ACHN (cell line): ENCODE measurements at places on chromosomes 2 and 18.

DNA sequence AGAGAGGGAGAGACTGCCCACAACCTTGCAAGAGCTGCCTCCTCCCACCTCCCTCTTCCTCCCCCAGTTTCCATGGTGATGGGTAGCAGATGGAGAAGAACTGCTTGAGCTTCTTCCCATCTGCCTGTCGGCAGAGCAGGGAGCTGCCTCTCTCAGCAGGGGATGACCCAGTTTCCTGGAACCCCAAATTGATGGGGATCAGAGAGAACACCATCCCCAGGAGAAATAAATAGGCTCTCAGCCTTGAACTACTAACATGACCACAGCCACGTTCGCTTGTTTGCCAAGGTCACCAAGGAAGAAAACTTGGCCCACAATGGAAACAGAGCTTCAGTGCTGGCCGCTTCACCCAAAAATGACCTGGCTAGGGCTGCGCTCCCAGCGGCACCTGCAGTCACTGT, 82.2 kb downstream of the ADD2 start:
- DNase-seq = no peak

- no peak for DNase-seq
Observed at GRCh38 chr2:28405537-28405936, 12.9 kb downstream of the FOSL2 start.

DNA sequence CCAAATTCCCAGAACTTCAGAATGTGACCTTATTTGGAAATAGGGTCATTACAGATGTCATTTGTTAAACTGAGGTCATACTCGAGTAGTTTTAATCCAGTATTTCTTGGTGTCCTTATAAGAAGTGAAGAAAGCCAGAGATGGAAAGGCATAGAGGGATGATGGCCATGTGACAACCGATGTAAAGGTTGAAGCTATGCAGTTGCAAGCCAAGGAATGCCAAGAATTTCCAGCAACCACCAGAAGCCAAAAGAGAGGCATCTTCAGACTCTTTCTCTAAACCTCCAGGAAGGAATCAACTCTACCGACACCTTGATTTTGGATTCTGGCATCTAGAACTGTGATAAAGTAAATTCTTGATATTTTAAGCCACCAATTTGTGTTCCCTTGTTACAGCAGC, 242.2 kb downstream of the CDH20 start:
- no peak for DNase-seq

DNA sequence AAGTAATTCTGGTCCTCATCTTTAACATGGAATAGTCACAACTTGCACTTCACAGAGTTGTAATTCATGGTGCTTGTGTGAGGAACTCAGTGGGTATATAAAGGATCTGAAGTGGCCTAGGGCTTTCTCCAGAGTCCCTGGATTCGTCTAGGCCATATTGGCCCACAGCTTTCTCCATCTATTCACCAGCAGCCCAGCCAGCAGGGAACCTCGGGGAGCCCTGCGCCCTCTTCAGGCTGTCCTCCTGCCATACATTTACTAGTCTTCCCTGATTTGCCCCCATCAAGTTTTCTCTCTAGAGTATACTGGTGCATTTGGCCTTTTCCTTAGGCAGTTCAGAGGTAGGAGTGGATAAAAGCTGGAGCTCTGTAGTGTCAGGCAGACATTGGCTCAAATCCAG, 278.3 kb downstream of the MYCN start:
- peak; percentile 18 for DNase-seq

DNA sequence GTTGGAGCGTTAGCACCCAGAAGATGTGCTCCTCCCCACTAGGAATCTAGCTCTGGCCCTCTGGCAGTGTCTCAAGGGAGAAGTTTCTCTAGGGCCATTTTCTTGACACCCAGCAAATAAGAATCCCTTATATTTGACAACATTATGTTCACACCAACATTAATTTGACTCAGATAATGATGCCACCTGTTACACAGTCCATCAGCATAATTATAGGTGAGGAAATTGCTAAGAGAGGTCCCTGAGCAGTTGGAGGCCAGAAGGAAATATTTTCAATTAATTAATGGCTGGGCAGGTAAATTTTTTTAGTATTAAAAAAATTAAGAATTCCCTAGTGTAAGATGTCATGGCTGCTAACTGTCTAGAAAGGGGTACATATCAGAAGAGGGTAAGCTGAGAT, 36.5 kb downstream of the PRKCE start:
- no peak for DNase-seq

DNA sequence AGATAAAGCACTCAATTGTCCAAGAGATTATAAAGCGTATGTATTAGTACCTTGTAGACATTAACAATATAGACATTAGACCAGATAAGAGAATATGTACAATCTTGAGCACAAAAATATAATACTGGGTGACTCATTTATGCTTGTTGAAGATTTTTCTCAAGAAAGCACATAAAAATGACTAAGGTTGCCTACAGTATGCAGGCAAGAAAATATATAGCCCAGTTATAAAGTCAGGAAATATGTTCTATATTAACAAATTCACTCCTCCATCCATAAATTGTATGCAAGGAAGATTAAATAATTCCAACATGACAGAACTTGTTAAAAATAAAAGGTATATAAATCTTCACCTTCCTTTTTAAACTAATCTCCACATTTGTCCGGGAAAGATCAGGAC, 356.4 kb upstream of the SLC39A10 start:
- DNase-seq = no peak

DNA sequence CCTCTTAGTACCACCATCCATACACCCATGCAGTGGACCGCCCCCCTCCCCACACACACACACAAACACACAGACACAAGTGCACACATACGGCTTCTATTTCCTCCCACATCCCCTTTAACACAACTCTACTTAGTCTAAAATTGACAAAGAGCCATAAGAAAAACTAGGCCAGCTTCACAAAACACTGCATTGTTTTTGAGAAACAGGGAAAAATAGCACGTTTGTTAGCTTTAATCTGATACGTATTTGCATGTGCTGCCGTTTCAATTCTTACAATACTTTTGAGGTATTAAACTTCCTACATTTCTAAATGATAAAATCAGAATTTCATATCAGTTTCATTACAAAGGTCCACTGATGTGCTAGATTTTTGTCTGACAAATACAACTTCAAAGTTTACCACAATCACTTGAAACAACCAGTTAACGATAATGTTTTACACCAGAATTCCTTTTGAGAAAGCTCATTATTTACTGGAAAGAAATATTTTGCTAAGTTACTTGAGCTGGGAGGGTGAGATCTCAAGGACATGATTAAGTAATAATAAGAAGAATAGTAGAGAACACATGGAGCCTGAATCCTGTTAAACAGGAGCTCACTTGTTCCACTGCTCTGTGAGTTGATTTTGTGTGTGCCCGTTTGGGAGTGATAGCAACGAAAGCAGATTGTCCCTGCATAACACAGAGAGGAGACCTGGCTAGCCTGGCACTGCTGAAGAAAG, 74.5 kb downstream of the MOGAT1 start:
- DNase-seq = no peak
